ENCODE measurements at places on chromosomes 2 and 18. TPM values are rescaled to one million over a fixed set of nuclear protein-coding genes. Genes with fewer than 3 reads are reported as not detected.
A peak's percentile ranks its signal among the peaks of the same experiment; 100 is the strongest.

- H3K27ac ChIP-seq = no peak overlapping the region
- no peaks in the 10 kb centered on the region for H3K36me3 ChIP-seq
- no peaks in the 10 kb centered on the region for H3K4me1 ChIP-seq
- H3K4me3 ChIP-seq = no peak overlapping the region
- no peaks in the 10 kb centered on the region for H3K27me3 ChIP-seq
- no peak for DNase-seq
Observed at GRCh38 chr2:156663757-156664409, 227.7 kb downstream of the GPD2 start.

DNA sequence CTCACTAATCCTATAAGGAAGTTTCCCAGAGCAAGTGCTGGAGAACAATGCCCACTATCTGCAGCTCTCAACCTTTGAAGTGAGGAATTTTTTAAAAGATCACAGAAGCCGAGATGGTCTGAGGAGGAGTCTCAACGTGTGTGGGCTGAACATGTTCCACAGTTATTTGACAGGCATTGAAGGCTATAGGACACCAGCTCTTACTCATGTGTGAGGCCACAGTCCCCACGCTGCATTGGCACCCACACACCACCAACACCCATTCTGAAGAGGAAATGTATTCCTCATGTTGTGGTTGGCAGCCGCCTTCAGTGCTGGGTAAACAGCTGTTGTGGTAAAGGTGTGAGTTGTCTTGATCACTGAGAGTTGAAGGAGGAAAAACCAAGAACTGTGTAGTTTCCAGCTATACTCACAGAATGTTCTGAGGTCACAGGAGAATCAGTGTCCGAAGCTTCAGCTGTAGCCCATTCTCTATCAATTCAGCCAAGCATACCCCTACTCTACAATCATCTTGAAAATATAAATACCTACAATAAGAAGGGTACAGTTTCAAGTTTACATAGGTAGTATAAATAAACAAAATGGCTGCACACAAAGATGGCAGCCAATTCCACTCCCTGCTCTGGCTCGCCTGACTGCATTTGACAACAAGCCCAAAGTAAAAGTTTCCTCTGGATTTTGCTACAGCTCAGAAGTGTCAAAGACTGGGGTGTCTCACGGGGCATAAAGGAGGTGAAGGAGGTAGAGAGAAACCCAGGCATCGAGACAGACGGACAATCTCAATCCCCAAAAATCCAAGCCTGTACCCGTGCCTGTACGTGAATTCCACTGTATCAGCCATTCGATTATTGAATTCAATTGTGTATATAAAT is 12.1 kb downstream of the CD226 start:
- no peak overlapping the region for H3K27ac ChIP-seq
- peak; percentile 14 for DNase-seq
- H3K4me1 ChIP-seq = no peaks in the 10 kb centered on the region
- H3K4me3 ChIP-seq = no peak overlapping the region
- no peaks in the 10 kb centered on the region for H3K27me3 ChIP-seq
- no peaks in the 10 kb centered on the region for H3K36me3 ChIP-seq

DNA sequence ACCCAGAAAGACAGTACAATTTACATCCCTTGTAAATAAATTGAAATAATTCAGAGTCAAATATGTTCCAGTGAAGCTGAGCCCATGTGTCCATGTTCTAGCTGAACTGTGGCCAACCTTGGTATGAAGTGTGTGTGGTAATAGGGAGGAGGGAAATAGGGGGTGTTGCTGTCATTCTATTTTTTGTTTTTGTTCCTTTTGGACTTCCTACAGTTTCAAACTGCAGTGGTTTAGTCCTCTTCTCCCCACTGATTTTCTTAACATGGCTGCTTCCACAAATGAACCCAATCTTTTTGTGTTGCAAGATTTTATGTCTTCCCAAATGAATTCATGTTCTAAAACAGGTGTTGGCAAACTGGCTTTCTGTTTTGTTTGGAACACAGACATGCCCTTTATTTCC is 156.9 kb downstream of the CCBE1 start:
- H3K27ac ChIP-seq = no peak overlapping the region
- no peak overlapping the region for H3K4me3 ChIP-seq
- no peaks in the 10 kb centered on the region for H3K27me3 ChIP-seq
- H3K4me1 ChIP-seq = no peaks in the 10 kb centered on the region
- no peaks in the 10 kb centered on the region for H3K36me3 ChIP-seq
- DNase-seq = no peak

GRCh38 chr2:137983581-137983980 is 19.3 kb downstream of the HNMT start:
- H3K36me3 ChIP-seq = peaks cover 2% of the 10 kb centered on the region
- no peak for DNase-seq
- no peaks in the 10 kb centered on the region for H3K27me3 ChIP-seq
- no peak overlapping the region for H3K4me3 ChIP-seq

GRCh38 chr2:10078704-10079265 is 1.4 kb downstream of the CYS1 start:
- no peaks in the 10 kb centered on the region for H3K27me3 ChIP-seq
- no peak overlapping the region for H3K4me3 ChIP-seq
- no peak for DNase-seq
- no peak overlapping the region for H3K27ac ChIP-seq

DNA sequence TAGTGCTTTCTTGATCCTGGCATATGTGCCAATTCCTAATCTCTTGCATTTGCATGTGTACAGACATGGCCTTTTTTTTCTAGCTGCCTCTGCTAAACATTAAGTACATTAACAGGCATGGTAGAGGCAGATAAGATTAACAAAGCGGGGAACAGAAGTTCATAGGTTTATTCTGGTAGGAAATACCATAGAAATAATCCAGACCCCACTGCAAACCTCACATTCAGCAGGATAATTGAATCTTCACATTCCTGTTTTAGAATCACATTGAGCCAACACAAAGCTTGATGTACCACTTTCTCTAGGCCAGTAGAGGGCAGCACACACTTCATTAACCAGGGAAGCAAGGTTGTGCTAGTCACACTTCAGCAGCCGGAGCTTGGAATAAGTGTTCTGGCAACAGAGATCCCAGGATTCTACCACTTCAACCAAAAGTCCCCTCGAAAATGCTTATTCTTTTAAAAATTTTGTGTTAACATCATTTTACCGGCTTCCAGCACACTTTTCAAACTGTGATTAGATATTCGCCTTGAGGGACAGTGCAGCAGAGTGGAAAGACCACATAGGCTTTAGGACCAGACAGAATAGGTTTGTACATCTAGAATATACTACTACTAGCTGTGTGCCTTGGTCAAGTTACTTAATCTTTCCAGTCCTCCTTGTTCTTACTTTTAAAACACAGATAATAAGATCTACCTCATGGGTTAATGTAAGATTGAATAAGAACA is 420.2 kb upstream of the CHST9 start:
- no peak overlapping the region for H3K27ac ChIP-seq
- peak; percentile 32 for DNase-seq
- H3K4me3 ChIP-seq = no peak overlapping the region
- H3K36me3 ChIP-seq = no peaks in the 10 kb centered on the region
- H3K27me3 ChIP-seq = no peaks in the 10 kb centered on the region
- H3K4me1 ChIP-seq = no peaks in the 10 kb centered on the region

GRCh38 chr18:72376256-72376655 is 167.9 kb downstream of the CBLN2 start:
- no peak overlapping the region for H3K27ac ChIP-seq
- H3K27me3 ChIP-seq = no peaks in the 10 kb centered on the region
- no peaks in the 10 kb centered on the region for H3K36me3 ChIP-seq
- no peak for DNase-seq

GRCh38 chr18:13271302-13271911 is 52.8 kb downstream of the LDLRAD4 start:
- no peak for DNase-seq
- no peaks in the 10 kb centered on the region for H3K27me3 ChIP-seq
- no peaks in the 10 kb centered on the region for H3K36me3 ChIP-seq
- H3K4me1 ChIP-seq = no peaks in the 10 kb centered on the region
- no peak overlapping the region for H3K27ac ChIP-seq

GRCh38 chr2:239548451-239548871 is 147.6 kb upstream of the HDAC4 start:
- H3K36me3 ChIP-seq = no peaks in the 10 kb centered on the region
- no peak overlapping the region for H3K27ac ChIP-seq
- no peaks in the 10 kb centered on the region for H3K27me3 ChIP-seq
- H3K4me1 ChIP-seq = no peaks in the 10 kb centered on the region
- H3K4me3 ChIP-seq = no peak overlapping the region

DNA sequence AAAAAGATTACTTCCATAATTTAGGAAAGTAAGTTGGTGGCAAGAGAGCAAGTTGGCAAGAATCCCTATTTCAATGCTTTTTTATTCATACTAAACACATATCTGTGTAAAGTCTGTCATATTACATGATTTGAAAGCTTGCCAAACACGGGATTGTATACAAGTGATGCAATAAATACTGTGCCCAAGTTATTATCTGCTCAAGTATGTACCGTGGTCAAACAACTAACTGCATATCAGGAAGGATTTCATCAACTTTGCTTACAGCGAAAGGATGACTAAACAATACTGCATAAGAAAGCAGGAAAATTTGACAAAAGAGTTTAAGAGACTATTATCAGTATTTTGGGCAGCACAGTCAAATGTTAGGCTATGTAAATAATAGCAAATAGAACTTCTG is 69.6 kb upstream of the SCN1A start:
- no peaks in the 10 kb centered on the region for H3K36me3 ChIP-seq
- no peaks in the 10 kb centered on the region for H3K4me1 ChIP-seq
- no peak overlapping the region for H3K4me3 ChIP-seq
- DNase-seq = no peak
- no peaks in the 10 kb centered on the region for H3K27me3 ChIP-seq

DNA sequence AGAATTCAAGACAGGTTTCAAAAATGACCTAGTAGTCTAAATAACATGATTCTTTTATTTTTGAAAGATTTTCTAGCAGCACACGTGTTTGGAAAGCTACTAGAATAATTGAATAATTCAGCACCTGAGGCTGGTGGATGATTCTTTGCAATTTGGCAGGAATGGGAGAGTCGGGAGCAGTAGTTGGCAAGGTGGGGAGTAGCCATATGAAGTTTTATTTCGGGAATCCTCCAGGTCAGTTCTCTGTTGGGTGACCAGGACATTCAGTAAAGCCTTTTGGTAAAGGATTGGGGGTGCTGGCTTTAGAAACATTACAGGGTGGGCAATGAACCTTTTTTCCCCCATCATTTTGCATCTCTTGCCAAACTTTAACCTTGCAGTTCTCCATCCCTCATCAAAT is 75.0 kb upstream of the LYPD6B start:
- H3K27me3 ChIP-seq = no peaks in the 10 kb centered on the region
- no peaks in the 10 kb centered on the region for H3K36me3 ChIP-seq
- no peak overlapping the region for H3K27ac ChIP-seq
- no peak for DNase-seq

DNA sequence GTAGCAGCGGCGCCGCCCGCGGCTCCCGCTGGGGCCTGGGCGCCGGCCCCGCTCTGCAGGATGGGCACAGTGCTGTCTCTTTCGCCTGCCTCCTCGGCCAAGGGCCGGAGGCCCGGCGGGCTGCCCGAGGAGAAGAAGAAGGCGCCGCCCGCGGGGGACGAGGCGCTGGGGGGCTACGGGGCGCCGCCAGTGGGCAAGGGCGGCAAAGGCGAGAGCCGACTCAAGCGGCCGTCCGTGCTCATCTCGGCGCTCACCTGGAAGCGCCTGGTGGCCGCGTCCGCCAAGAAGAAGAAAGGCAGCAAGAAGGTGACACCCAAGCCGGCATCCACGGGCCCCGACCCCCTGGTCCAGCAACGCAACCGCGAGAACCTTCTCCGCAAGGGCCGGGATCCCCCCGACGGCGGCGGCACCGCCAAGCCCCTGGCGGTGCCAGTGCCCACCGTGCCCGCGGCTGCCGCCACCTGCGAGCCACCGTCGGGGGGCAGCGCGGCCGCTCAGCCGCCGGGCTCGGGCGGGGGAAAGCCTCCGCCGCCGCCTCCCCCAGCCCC is 369 bp downstream of the CDK5R2 start:
- H3K27me3 ChIP-seq = peaks cover 5% of the 10 kb centered on the region
- H3K4me1 ChIP-seq = peaks cover 38% of the 10 kb centered on the region
- H3K4me3 ChIP-seq = peak overlapping the region; percentile 52
- no peak for DNase-seq
- H3K27ac ChIP-seq = no peak overlapping the region

DNA sequence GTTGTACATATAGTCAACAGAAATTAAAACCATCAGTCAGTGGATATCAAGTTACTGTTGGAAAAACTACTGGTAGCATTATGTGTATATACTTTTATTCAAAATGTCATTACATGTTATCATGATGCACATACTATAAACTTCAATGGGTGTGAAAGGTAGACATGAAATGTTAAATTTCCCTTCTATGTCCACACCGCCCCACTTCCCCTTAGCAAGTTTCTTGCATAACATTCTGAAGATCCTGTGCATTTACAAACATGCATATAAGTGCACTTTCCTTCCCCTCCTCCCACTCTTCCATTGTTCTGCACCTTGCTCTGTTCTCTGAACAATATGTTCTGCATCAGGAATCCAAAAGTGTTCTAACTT is 16.6 kb upstream of the HK2 start:
- no peaks in the 10 kb centered on the region for H3K36me3 ChIP-seq
- no peak for DNase-seq
- no peak overlapping the region for H3K4me3 ChIP-seq

GRCh38 chr2:109607766-109608165 is 6.0 kb downstream of the SEPTIN10 start:
- H3K4me3 ChIP-seq = no peak overlapping the region
- no peak for DNase-seq
- H3K4me1 ChIP-seq = peaks cover 35% of the 10 kb centered on the region
- H3K27ac ChIP-seq = no peak overlapping the region
- no peaks in the 10 kb centered on the region for H3K27me3 ChIP-seq

- no peaks in the 10 kb centered on the region for H3K36me3 ChIP-seq
- H3K27ac ChIP-seq = no peak overlapping the region
- no peak for DNase-seq
- H3K27me3 ChIP-seq = no peaks in the 10 kb centered on the region
Observed at GRCh38 chr18:5582076-5582475, 38.3 kb upstream of the EPB41L3 start.

GCKR gene
- 0.65 TPM for total RNA-seq

TRIM54 gene
- total RNA-seq = 0.25 TPM

CTNNA2 gene
- total RNA-seq = not detected

CAPN14 gene
- 0.23 TPM for total RNA-seq

LGALSL gene
- total RNA-seq = 36.9 TPM

PRSS56 gene
- total RNA-seq = not detected

ALMS1 gene
- 7.4 TPM for total RNA-seq

CDCA7 gene
- 58.1 TPM for total RNA-seq

CNNM4 gene
- 23.2 TPM for total RNA-seq

IFIH1 gene
- total RNA-seq = 2.7 TPM

CIB4 gene
- total RNA-seq = not detected
